ENCODE measurements at places on chromosomes 4 and X. TPM values are rescaled to one million over a fixed set of nuclear protein-coding genes. Genes with fewer than 3 reads are reported as not detected.

DNA sequence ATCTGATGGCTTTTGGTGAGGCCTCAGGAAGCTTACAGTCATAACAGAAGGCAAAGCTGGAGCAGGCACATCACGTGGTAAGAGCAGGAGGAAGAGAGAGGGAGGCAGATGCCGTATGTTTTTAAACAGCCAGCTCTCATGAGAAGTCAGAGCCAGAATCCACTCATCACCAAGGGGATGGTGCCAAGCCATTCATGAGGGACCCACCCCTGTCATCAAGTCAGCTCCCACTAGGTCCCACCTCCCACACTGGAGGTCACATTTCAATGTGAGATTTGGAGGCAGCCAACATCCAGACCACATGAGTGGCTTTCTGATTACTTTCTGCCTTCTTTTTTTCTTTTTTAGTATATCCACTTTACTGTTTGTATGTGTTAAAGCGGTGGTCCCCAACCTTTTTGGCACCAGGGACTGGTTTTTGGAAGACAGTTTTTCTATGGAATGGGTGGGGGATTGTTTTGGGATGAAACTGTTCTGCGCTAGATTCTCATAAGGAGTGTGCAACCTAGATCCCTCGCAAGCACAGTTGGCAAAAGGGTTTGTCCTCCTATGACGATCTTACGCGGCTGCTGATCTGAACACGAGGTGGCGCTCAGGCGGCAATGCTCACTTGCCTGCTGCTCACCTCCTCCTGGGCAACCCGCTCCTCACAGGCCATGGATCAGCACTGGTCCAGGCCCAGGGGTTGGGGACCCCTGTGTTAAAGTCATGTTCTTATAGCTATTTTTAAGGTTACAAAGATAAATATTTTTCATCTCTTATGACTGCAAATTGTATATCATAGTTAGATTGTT is 61.7 kb downstream of the SLIT2 start:
- no peak for DNase-seq

- DNase-seq: no peak
Observed at GRCh38 chr4:31702326-31702725, 982.2 kb downstream of the PCDH7 start.

- DNase-seq: no peak
Observed at GRCh38 chr4:36177946-36178345, 66.4 kb downstream of the ARAP2 start.

DNA sequence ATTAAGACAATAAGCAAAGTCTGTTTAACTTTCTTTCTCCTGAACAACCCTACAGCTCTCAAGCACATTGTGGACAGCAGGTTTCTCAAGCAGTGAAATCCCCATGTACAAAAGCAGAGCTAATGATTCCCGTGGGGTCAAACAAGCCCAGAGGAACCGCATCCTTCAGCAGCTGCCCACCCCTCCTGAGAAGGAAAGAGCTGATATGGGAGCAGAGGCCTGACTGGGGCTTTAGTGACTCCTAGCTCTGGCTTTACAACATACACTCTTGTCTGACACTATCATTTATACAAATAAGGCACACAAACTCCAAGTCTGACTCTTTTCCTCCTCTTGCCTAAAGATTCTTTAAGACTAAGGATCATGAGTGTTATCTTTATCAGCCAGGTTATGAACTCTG is 32.8 kb downstream of the HDAC8 start:
- DNase-seq: no peak

- no peak for DNase-seq
Observed at GRCh38 chrX:147741776-147742175, 169.9 kb upstream of the FMR1 start.

DNA sequence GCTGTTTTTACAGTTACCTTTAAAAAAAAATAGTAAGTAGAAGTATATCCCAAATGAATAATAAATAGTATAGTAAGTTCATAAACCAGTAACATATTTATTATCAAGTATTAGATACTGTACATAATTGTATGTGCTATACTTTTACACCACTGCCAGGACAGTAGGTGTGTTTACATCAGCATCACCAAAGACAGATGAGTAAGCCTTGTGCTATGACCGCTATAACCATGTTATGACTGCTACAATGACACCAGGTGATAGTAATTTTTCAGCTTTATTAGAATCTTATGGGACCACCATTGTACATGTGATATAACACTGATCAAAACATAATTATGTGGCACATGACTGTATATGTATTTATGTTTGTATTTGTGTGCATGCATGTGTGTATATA is 27.3 kb downstream of the PABPC4L start:
- DNase-seq: no peak

DNA sequence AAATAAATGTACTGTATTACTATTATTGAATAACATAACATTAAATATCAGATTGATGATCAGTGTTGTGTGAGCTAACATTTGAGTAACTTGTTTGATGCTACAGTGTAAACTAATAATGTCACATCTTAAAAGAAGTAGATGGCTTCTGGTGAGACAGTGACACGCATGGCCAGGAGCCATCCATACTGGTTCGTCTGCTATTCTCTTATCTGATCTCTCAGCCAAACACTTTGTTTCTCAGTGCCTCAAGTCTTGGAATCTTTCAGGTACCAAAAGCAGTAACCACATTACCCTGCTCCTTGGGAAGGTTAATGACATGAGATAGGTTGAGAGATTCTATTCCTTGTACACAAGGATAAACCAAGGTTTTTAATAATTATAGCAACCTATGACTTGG is 198.1 kb upstream of the IGFBP7 start:
- no peak for DNase-seq

DNA sequence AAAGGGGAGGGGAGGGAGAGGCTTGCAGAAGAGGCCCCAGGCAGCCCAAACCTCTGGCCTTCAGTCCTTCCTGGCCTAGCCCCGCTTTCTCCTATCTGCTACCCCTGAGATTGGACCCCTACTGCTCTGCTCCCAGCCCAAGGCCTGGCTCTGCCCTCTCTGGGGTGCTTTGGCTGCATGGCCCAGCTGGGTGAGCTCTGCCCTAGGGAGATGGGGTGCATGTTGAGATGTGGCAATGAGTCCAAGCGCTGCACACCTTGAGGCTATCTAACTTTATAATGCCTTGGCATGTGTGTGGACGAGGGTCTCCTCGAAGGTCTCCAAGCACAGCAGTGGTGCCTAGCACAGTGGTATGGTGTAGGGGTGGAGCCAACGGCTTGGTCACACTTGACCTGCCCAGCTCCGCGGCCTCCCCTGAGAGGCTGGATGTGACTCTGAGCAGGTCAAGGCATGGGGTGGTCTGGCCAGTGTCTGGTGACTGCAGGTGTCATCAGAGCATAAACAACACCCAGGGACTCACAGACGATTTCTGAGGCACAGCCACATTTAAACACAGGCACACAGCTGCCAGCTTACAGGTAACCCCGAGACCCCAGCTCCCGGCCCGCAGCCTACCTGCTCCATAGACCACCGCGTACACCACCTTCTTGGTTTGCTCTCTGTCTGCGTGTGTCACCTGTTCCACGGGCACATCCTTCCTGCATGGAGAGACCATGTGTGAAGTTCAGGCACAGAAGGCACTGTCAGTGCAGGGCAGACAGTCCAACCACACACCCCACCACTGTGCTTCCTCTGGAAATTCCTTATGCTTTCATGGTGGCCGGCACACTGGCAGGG is 36.3 kb downstream of the NAT8L start:
- no peak for DNase-seq

DNA sequence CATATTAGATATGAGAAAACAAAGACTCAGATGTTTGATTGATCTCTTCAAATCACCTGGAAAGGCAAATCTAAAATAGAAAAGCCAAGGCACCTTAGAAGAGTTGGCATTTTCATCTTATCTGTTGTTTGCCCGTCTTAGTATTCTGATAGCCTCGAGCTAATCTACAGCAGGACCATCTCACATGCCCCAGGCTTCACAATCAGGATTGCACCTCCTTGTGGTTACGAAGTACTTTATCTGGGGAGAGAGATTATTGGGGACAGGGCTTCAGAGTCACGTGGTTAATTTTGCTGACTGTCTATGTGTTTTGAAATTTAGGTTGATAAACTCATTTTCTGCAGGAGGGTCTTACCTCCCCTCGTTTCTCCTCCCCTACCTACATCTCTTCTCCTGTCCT is 313.1 kb upstream of the ANXA10 start:
- DNase-seq: no peak

DNA sequence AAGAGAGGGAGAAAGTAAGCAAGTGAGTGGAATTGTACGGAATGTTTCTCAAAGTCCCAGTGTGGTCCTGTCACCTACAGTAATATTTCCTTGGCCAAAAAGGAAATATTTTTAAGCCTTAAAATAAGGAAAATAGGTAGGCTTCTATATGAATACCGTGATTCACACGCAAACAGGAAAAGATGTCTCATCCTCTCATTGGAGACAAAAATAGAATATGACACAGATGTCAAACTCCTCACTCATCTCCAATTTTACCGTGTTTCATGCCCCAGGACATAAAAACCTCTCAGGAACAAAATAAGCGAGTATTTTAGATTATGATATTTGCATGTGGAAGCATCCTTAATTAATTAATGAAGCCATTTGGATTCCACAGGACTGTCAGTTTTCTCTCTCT is 1269.5 kb downstream of the RAPGEF2 start:
- DNase-seq: no peak

- no peak for DNase-seq
Observed at GRCh38 chr4:39383690-39384089, 17.5 kb upstream of the RFC1 start.

- DNase-seq: peak; percentile 9
Observed at GRCh38 chr4:132642016-132642817, 506.9 kb upstream of the PCDH10 start.

DNA sequence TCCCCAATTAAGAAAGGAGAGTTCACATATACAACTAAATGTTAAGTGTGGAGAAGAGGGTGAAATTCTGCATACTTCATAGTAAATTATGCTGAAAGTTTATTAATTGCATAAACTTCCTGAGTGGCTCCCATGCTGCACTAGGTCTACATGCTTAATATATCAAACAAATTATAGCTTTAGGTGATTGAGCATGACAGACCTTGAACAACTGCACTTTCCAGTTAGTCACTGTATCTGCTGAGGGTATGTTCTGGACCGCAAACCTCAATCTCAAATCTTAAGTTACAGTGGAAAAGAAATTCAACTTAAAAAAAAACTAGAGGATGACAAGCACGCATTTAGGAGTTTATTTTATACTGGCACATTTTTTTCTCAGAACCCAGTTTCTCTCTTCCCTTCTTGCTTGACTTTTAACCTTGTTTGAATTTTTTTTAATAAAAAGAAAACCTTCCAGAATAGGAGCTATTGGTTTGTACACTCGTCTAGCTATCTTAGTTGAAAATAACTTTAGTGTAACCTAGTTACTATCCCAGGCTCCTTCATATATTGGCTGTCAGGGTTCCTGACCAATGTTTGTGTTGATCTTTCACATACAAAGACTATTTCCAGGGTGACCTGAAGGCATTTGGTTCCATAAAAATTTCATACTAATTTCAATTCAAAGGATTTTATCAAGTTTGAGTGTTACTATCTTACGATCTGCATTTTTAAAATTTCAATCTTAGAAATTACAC is 10.2 kb upstream of the FAM120C start:
- no peak for DNase-seq

- DNase-seq: peak; percentile 1
Observed at GRCh38 chrX:140572724-140573123, 67.9 kb upstream of the SOX3 start.

DNA sequence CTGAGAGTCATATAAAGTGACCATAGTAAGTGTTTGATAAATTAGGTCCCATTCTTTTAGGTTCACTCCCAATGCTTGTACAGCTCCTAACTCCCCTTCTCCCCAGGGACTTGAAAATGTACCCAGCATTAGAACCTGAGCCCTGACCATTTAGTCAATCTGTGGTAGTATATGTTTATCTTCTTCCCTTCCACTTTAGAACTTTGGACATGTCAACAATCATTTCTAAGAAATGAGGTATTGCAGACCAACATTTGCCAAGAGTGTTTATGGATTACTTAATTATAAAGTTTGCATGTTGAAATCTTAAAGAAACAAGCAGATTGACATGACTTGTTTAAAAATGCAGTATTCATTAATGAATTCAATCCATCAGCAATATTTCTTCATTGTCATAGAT is 26.0 kb downstream of the AFM start:
- no peak for DNase-seq

- no peak for DNase-seq
Observed at GRCh38 chr4:142324572-142324971, 521.5 kb downstream of the INPP4B start.

GRCh38 chrX:76977452-76977851 is 469.7 kb upstream of the FGF16 start:
- DNase-seq: no peak

DNA sequence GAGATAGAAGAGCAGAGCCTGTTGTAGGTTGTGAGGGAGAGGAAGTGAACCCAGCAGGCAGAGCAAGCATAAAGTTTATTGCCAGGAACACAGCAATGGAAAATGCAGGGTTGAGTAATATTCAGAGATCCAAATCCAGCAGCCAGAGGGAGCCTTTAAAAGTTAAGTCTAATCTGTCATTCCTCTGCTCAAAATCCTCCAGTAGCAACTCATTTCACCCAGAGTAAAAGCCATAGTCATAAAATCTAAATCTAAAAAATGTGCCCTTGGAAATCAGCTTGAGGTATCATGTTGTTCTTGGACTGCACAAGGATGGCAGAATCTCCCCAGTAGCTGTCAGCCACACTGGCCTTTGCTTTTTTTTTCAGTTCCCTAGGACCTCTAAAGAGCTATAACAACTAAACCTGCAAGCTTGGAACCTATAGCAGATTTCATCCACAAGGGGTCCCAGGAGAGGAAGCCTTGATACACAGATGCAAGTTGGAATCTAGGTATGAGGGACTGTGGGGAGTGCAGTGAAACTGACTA is 62.9 kb upstream of the FRAS1 start:
- peak; percentile 75 for DNase-seq

- DNase-seq: no peak
Observed at GRCh38 chr4:2963966-2964471, 648 bp downstream of the GRK4 start.

The RNF212 gene
- 19.3 TPM for polyA plus RNA-seq

The NRK gene
- polyA plus RNA-seq: 15.5 TPM

The GPR82 gene
- 0.06 TPM for polyA plus RNA-seq

The STIM2 gene
- 37.9 TPM for polyA plus RNA-seq

Measured in renal cortex interstitium (tissue), 15 donors.